ENCODE measurements at places on chromosomes 16 and 17.

- no peak for DNase-seq
These were observed 77.2 kb upstream of the IRX3 start for GRCh38 chr16:54363766-54364165.

GRCh38 chr17:74857191-74857590 is 2.5 kb downstream of the GRIN2C start:
- no peak for DNase-seq

DNA sequence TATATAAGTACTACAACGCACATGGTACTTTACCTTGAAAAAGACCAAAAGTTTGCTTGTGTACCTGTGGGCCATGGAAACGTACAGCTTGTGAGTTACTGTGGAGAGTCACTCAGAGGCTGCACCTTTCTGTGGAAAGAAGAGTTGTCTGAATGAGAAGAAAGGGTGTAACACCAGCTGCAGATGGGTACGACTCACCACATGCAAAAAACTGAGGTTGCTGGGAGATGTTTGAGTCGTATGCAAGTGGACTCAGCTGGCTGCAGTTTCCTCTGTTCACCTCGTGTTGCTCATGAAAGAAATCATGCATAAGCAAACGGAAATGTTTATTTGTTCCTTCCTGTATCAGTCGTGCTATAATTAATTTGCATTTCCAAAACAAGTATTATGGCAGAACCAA is 22.4 kb upstream of the DYNLRB2 start:
- DNase-seq, result no peak

- DNase-seq, result no peak
These were observed 17.9 kb upstream of the AP1G1 start for GRCh38 chr16:71826533-71827017.

- DNase-seq, result peak; percentile 97
These were observed 982 bp upstream of the NEURL4 start for GRCh38 chr17:7329997-7330637.

- DNase-seq, result peak; percentile 24
These were observed 9.5 kb upstream of the TEKT3 start for GRCh38 chr17:15350777-15351477.

DNA sequence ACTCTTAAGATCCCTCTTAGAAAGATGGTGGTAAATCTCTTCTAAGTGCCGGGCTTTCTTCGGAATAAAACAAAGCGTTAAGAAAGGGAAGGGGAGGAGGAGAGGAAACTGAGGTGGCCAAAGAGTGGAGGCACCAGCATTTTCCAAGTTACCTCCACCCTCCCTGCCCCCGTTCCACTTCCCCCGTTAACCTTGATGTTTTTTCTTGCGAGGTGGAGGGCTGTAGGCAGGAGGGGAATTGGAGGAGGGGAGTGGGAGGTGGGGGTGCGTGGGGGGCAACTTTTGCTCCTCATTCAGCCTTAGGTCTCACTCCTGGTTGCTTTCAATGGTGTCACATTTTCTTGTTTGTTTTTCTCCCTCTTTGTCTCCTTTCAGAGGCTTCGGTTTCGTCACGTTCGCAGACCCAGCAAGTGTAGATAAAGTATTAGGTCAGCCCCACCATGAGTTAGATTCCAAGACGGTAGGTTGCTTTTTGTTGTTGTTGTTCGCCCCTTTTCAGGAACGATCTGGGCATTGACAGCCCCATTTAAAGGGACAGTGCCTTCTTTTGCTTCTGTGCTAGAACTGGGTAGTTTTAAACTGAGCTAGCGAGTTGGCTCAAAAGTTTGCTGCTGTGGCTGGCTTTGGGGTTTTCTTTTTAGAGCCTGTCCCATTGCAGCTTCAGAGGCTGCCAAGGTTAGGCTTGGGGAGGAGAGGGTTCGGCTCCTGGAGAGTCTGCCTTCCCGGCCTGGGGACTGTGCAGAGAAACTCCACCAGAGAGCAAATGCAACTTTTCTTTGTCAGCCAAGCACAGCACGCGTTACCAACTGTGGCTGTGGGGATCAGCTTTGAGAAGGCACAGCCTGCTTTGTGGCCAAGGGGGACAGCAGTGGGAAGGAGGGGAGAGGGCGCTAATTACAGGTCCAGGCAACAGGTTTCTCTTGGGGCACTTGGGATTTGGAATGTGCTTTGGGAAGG is 1.9 kb downstream of the MSI2 start:
- DNase-seq, result peak; percentile 75

GRCh38 chr17:82911822-82912221 is 72.0 kb upstream of the ZNF750 start:
- DNase-seq, result no peak

DNA sequence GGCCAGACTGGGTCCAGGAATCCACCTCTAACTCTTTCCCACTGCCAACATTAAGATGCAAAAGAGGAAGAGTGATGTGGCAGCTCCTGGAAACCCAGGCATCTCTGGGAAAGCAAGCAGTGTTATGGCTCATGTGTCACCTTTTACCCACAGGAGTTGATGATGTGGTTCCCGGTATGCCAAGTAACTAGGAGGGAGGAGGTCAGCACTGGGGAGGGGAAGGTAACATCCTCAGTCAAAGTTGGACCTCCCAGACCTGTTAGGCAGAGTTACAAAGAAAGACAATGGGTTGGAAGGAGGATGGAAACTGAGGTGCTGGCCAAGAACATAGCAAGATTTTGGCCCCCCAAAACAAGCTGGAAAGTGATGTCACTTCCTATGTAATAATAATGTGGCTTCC is 11.4 kb downstream of the KRABD2 start:
- DNase-seq, result no peak

- DNase-seq, result peak; percentile 65
These were observed 216.4 kb downstream of the GSG1L start for GRCh38 chr16:27847030-27847550.

GRCh38 chr16:8935989-8936388 is 27.7 kb downstream of the USP7 start:
- no peak for DNase-seq

DNA sequence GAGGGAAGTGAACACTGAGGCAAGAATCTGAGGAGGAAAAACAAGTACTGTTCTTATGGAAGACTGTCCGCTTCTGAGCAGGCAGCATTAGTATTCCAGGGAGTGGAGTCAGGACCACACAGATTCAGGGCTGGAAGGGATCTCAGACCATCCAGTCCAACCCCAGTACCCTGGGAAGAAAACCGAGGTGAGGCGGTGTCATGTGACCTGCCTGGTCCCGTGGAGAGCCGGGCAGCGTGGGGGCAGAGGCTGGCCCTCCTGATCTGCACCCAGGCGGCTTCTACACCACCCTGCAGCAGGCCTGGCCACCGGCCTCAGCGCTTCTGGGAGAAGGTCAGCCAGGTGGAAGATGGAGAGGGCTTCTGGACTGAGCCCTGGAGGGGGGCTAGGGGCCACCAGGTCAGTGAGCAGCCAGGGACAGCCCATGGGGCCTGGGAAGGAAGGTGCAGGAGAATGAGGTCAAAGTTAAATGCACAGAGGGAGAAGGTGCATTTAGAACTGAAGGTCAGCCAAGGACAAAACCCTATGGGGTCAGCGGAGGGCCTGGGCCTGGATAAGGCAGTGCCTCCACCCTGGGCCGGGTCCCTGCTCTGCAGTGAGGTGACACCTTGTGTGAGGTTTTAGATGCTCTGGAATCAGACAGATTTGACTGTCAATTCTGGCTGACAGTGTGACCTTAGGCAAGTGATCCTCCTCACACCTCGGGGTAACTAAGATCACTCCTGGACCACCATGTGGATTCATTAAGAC is 45.9 kb downstream of the VAC14 start:
- DNase-seq, result no peak

GRCh38 chr17:77865112-77865611 is 93.3 kb upstream of the TNRC6C start:
- DNase-seq, result peak; percentile 67

- DNase-seq, result no peak
These were observed 36.4 kb downstream of the SLC7A5 start for GRCh38 chr16:87832741-87833502.

GRCh38 chr16:68894714-68895113 is 51.4 kb downstream of the TANGO6 start:
- DNase-seq, result no peak

GRCh38 chr16:57113042-57113453 is 20.7 kb downstream of the CPNE2 start:
- no peak for DNase-seq

- DNase-seq, result no peak
These were observed 148.1 kb downstream of the KCNJ2 start for GRCh38 chr17:70317421-70317820.

- peak; percentile 91 for DNase-seq
These were observed at the start of gene NOG for GRCh38 chr17:56593646-56594319. TSS of gene NOG (plus strand) at chr17:56593699. CDS start at chr17:56594224, 525 bp downstream.

- no peak for DNase-seq
These were observed 2.8 kb upstream of the ALDOC start for GRCh38 chr17:28579526-28579925.

DNA sequence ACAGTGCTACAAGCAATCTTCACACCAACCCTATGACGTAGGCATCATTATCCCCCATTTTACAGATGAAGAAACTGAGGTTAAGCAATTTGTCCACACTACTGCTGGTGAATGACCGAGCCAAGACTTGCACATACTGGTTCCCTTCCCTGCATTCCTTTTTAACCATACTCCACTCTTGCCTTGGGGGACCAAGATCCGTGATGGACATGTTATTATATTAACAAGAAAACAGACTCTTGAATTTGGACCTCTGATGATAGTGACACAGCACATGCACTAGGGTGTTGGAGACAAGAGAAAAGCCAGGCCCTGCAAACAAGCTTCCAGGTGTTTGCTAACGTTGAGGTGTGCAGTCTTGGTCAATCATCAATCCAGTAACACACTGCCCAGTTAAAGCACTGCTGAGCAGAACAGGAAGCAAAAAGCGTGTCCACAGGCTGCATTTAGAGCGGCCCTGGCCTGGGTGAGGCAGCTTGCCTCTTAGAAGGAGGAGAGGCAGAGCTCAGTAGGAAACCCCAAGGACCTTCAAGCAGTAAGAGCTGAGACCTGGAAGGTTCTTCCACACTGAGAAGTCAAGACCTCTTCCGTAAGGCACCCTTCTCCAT is 36.7 kb downstream of the HNF1B start:
- no peak for DNase-seq

GRCh38 chr17:8284126-8284525 is 4.3 kb upstream of the RANGRF start:
- no peak for DNase-seq

DNA sequence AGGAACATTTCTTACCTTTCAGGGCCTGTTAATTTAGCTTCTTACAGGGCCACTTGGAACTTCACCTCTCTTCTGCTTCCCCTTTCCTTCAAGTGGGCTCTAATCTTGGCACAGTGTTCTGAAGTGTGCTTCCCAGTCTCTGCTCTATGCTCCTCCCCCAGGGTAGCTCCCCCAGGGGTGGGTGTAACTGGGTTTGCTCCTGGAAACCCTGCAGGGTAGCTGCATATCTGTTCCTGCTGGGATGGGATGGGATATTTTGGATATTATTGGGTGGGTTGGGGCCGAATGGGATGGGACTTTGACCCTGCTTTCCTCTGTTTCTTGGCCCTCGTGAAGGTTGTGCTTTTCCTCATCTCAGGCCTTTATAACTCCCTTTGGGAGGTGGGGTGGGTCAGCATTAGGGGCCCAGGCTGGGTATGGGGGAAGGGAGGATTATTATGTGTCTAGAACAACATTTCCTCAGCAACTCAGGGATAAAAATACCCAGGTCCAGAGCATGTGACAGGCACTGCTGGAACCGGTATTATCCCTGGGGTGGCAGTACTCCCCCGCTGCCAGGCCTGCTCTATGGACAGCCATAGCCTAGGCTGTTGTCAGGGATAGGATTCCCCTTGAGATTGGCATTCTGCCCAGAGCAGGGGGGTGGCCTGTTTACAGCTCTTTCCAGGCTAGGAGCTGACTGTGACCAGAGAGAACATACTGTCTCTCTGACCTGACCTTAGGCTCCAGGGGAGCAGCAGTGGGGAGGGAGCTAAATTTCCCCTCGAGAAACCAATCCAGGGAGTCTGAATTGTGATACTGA is 5.0 kb downstream of the NFE2L1 start:
- DNase-seq, result peak; percentile 53

DNA sequence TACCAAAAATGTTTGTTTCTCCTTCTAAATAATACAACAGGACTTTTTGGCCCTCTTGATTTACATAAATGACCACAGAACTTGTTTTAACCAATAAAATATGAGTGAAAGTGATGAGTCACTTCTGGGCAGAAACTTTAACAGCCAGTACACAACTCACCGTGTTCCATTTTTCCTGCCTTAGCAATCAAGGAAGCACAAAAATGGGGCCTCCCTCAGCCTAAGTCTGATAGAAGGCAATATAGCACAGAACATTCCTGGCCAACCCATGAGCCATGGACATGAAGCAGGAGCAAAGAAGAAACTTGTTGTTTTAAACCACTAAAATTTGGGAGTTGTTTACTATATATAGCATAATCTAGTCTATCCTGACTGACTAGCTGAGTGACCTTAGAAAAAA is 61.1 kb upstream of the MTMR4 start:
- no peak for DNase-seq

- no peak for DNase-seq
These were observed 2.8 kb upstream of the SOCS3 start for GRCh38 chr17:78362671-78363070.

DNA sequence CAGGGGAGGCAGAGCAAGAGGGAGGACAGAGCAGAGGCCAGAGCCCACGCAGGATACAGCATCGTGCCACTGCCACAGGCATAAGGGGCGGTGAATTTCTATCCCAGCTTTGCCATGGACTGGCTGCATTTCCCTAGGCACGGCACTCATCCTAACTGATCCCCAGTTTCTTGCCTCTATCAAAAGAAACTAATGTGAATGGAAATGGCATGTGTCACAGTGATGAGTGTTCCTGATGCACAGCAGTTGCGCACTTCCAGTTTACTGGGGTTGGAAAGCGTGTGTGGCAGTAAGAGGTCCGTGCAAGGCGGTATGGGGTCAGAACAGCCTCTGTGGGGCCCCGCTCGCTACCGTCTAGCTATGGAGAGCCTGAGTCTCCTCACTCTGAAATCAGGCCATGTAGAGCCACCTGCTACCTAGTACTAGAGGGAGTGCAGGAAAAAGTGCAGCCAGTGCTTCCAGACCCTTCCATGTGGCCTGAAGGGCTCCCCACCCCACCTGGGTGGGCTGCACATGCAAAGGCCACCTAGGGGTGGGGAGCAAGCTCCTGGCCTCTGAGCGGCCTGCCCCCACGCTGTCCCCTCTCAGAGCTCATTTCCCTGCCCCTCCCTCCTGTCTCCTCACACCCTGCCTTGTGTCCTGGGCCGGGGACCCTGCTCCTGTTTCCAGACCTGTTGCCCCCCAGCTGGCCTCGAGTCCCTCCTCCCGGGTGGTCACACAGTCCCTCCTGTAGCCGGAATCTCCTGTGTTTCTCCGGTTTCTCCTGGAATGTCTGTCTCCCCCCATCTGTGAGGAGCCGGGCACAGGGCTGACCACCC is 5.0 kb upstream of the KCNJ18 start:
- DNase-seq, result no peak

DNA sequence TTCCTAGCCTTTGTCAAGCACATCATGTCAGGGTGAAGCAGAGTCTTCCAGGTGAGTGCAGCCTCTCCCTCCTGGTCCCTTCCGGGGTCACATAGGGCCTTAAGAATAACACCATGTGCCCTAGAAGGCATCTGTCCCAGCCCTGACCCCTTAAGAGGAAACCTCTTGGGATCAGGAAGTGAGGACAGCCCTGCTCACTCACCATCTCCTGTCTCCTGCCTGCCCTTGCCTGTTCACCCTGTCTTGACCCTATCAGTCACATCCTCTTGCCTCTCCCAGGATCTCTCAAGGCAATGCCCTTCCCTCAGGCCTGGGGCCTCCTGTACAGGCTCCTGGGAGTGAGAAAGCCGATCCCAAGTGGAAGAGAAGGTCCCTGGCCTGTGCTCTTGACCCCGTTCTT is 13.9 kb downstream of the MYL4 start:
- DNase-seq, result no peak

- no peak for DNase-seq
These were observed 44.7 kb downstream of the SOCS1 start for GRCh38 chr16:11211061-11211976.

All from eye (tissue), 1 donor.